ENCODE measurements at places on chromosomes 2 and 18.

GRCh38 chr2:195984923-195985726 is 83.5 kb downstream of the DNAH7 start:
- no peak for DNase-seq

- peak; percentile 77 for DNase-seq
Measured at GRCh38 chr2:120680136-120680761, 55.4 kb upstream of the GLI2 start.

- DNase-seq: no peak
Measured at GRCh38 chr18:77127769-77128671, 4.6 kb downstream of the MBP start.

DNA sequence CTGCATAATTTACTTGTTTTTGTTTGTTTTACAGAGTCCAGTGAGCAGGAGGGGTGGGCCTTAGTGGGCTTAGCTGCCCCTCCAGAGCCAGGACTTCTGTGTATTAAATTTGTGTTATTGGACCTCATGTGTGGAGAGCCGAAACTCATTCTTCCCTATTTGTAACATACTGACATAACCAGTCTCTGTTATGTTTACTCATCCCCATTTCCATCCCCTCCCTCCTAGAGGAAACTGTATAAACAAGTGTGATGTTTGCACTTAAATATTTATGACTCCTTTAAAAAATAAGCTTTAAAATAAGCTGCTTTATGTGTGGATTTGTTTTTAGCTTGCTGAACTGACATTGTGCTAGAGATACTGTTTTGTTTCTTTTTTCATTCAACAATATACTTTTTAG is 13.8 kb downstream of the ZNF512 start:
- no peak for DNase-seq

GRCh38 chr2:165203689-165204559 is at the start of gene SCN3A:
Gene SCN3A (minus strand): TSS chr2:165204050. CDS start chr2:165176394, 27,656 bp downstream.
- peak; percentile 41 for DNase-seq

- DNase-seq: no peak
Measured at GRCh38 chr2:105961599-105962146, 217.0 kb downstream of the NCK2 start.

DNA sequence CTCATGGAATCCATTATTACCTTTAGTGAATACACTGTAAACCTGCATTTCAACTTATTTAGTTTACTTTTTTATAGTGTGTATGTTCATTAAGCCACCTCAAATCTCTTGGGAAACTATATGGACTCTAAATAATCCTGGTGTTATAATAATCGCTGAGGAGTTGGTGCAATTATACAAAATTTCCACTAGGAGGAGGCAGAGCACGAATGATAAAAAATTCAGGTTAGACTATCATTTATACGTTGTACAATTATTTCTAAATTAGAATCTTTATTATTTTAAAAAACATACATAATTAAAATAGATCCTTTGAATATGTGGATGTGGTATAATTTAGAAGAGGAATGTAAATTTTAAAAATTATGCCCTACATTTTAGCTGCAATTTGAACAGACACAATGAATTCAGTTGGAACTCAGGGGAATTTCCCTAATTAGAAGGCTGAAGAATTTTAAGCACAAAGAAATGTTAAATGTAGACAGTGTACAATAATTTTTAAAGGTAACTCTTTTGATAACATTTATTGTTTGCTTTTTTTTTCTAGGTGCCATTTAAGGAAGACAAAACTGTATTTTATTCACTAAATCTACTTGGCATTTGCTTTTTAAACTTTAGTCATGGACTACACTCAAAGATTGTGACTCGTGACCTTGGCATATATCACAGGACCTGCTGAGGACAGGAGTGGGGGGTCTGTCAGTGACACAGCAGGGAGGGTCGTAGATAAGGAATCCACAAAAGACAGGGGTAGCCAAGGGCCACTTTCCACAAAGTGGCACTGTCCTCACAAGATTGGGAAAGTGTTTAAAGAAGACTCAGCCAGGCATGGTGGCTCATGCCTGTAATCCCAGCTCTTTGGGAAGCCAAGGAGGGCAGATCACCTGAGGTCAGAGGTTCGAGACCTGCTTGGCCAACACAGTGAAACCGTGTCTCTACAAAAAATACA is 45.5 kb downstream of the RAB12 start:
- DNase-seq: peak; percentile 50

DNA sequence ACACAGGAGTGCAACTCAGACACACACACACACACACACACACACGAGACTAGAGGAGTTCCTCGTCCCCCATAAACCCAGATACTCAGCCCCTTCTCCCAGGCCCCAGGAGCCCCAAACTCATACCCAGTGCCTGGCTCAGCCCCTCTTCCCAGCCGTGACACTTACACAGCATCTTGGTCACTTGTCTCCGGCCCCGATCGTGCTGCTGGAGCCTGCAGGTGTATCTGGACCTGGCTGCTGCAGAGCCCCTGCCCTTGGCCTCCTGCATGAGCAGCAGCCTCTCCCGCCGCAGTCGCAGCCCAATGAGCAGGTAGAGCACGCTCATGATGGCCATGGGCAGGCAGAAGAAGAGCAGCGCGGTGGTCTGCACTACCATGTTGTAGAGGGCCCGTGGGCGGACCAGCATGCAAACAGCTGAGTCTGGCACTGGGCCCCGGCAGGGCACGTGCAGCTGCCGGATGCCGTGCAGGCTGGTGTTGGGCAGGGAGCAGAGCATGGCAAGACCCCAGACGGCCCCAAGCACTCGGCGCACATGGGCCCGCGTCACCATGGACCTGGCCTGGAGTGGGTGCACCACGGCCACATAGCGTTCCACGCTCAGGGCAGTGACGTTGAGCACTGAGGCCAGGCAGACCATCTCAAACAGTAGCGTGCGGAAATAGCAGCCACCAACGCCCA is 2.1 kb downstream of the NMUR1 start:
- no peak for DNase-seq

- DNase-seq: no peak
Measured at GRCh38 chr18:48228841-48229240, 180.3 kb downstream of the ZBTB7C start.

GRCh38 chr2:220999356-220999755 is 572.7 kb downstream of the EPHA4 start:
- no peak for DNase-seq

- no peak for DNase-seq
Measured at GRCh38 chr18:54360406-54360805, 2.7 kb downstream of the C18orf54 start.

DNA sequence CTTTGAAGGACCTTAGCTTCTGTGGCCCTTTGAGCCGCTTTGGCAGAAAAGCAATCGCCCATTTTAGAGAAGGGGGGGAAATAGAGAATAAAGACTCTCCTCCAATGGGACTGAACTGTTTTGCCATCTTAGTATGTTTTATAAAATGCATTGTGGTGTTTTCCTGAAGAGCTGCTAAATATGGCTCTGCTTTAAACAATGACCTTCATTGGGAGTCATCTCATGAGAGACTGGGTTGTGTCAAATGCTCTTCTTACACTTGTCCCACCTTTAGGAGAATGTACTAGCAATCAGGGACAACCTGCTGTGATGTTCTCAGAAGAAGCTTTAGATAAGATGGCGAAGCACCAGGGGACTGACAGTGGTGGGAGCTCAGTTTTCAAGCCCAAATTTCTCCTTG is 418.9 kb upstream of the POU3F3 start:
- no peak for DNase-seq

- DNase-seq: peak; percentile 22
Measured at GRCh38 chr2:84969511-84970209, 1.3 kb upstream of the KCMF1 start.

- DNase-seq: no peak
Measured at GRCh38 chr2:143029141-143029540, 100.1 kb upstream of the ARHGAP15 start.

- no peak for DNase-seq
Measured at GRCh38 chr18:6682437-6683111, 46.9 kb upstream of the ARHGAP28 start.

GRCh38 chr2:54581326-54582039 is 125.4 kb downstream of the SPTBN1 start:
- no peak for DNase-seq

DNA sequence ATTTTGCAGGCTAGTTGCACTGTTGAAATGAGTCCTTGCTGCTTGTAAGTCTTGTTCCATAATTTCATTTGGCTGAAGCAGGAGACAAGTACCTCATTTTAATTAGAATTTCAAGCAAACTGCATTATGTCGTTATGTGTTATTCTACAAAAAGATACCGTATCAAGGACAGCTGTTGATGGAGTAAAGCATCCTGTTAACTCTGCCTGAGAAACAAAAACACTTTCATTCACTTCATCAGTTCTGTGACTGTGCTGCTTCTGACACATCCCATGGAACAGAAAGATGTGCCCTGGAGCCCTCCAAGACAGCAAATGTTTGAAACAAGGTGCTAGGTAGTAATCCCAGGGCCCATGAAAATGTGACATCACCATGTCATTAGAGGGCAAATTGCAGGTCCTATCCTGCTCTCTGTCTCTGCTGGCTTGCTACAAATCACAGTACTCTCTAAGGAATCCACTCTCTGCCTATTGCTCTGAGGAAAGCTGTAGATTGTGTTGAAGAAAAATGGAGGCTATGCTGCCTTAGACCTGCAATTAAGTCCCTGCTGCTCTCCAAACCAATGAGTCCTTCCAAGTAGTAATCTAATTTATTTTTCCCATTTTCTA is 209.7 kb upstream of the PARD3B start:
- no peak for DNase-seq

GRCh38 chr2:19671311-19671710 is 230.5 kb downstream of the TTC32 start:
- no peak for DNase-seq

- DNase-seq: no peak
Measured at GRCh38 chr2:74708883-74709282, 54.8 kb downstream of the SEMA4F start.

DNA sequence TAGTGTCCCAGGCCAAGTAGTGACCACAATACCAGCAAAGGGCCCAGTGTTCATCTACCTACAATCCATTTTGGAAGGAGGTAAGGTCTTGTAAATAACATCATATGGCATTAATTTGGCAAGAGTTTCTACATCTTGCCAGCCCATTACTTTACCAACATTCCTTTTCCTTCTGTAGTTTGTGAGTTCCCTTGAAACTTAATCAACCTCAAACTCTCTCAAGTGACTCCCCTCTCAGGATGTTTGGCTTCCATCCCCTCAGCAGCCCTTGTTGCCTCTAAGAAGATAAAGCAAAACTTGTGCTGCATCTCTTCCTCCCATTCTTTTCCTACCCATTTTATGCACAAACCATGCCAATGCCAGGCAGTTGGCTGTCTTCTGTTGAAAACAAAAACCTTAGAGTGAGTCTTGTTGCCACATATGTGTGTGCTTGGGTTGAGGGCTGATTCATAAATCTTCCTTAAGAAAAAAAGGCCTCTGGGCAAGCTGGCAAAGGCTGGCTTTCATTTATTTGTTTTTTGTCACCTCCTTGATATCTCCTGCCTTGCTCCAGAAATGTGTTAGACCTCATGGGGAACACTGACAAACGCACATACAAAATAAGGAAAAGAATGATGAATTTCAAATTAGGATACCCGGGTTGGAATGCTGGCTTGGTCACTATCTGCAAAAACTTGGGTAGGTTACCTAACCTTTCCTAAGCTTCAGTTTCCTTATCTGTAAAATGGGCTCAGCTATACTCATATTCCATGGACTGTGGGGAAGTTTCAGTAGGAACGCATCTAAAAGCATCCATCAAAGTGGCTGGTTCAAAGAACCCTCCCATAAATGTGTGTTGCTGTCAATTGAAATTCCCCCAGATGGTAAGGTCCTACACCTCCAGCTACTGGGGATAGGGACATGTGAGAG is 29.4 kb upstream of the ST3GAL5 start:
- no peak for DNase-seq

GRCh38 chr2:138432971-138433370 is 68.6 kb upstream of the SPOPL start:
- no peak for DNase-seq

DNA sequence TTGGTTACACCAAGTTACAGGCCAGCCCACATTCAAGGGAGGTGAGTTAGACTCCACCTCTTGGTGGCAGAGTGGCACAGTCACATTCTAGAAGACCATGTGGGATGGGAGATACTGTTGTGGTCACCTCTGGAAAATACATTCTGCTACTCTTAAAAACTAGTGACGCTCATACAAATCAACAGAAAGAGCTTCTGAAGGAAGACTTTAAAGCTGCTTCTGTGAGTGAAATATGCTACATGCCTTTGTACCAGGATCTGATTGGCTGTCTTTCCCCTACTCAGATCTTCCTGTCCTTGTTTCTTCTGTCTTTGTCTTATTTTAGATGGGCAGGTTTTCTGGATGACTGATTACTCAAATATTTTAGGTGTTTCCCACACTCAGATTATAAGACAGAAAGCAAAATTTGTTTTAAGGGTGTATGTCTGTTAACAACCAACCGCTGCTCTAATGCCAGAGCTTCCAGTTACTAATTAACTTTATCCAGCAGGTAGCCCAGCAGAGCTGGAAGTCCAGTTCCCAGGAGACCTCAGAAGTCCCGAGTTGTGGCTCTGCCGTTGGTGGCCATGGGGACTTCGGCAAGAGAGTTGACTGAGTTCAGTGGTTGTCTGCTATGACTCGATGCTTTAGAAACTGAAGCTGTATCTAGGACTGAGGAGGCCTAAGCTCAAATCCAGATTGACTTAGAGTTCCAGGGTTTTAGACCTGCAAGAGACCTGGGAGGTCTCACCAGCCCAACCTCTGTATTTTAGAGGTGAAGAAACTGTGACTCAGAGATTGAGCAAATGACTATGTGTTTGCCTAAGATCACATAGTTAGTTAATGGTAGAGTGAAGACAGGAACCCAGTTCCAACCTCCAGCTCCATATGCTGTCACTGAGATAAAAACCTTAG is 7.4 kb downstream of the IL1R2 start:
- DNase-seq: no peak

DNA sequence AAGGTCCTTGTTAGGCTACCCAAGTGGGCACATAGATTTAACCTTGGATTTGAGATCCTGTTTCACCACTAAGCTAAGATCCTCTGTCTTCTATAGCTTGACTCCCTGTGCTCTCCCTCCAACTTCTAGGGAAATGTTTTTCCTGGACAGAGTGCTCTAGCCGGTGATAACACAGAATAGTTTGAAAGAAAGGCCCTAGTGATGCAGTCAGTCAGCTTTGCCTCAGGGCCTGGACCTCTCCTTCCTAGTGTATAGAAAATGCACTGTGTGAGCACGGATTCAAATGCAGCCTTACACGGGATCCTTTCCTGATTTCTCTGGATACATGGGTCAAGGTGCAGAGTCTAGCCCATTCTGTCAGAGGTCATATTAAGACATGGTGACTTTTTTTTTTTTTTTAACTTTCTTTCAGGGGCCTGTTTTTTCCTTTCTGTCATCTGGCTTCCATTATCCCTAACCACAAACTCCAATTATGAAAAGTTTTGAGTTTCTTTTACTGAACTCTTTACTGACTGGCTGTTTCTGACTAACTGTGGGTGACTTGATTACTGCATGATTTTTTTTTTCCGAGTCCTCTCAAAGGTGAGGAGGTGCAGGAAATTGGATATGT is 122.6 kb downstream of the LRP1B start:
- no peak for DNase-seq

- DNase-seq: no peak
Measured at GRCh38 chr2:111032721-111033429, 87.8 kb upstream of the BCL2L11 start.

DNA sequence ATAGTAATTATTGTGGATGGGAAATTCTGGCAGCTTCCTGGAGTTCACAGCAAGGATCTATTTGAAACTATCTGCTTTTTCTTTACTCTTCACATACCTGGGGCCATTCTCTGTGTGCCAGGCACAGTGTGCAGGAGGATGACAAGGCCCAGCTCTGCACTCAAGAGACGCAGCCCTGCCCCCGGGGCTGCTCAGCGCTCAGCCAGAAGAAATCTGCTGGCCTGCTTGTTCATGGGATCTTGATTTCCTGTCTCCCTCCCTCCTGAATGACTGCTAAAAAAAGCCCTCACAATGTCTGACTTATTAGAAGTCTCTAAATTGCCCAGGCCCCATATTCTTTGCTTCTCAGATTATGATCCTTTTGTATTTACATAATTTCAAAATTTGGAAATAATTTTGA is 210.9 kb downstream of the DCDC2C start:
- peak; percentile 43 for DNase-seq

Measured in kidney capillary endothelial cell (primary cell).